ENCODE measurements at places on chromosomes 16 and 17. TPM values are rescaled to one million over a fixed set of nuclear protein-coding genes. Genes with fewer than 3 reads are reported as not detected.

GRCh38 chr16:23518435-23518891 lies 8.2 kb upstream of the GGA2 start:
- DNase-seq, result no peak

DNA sequence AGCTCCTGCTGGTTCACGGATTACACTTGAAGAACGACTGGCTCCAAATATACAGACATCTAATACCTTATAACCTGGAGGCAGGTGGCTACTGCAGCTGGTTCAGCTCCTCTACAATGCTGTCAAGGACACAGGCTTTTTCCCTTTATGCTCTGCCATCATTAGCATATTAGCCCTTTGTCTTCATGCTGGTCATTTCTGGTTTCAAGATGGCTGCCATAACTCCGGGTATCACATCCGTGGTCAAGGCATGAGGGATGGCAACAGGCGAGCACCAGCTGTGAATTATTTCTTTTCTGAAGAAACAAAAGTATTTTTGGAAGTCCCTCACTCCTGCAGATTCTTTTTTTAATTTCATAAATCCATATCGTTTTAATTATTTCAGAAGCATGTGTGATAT lies 124.3 kb upstream of the MED13 start:
- DNase-seq, result no peak

KRTAP16-1 gene
- not detected for total RNA-seq

CCL2 gene
- 32.0 TPM for total RNA-seq

Measured in mucosa of gallbladder (tissue), 1 donor.